ENCODE measurements at places on chromosomes 3 and 15.

DNA sequence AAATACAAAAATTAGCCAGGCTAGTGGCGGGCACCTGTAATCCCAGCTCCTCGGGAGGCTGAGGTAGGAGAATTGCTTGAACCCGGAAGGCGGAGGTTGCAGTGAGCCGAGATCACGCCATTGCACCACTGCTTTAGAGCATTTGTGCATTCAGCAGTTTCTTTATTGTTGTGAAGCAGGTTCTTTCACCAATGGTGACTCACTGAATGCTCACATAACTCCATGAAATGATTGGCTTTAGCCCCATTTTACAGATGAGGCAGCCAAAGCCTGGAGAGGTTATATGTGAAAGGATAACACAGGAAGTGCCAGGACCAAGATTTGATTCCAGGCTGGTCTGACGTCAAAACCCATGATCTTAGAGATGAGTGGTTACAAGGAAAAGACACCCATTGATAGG, 195.2 kb downstream of the SLCO3A1 start:
- DNase-seq, result no peak

- DNase-seq, result no peak
These were observed 531.9 kb downstream of the AGBL1 start for GRCh38 chr15:86611417-86612040.

DNA sequence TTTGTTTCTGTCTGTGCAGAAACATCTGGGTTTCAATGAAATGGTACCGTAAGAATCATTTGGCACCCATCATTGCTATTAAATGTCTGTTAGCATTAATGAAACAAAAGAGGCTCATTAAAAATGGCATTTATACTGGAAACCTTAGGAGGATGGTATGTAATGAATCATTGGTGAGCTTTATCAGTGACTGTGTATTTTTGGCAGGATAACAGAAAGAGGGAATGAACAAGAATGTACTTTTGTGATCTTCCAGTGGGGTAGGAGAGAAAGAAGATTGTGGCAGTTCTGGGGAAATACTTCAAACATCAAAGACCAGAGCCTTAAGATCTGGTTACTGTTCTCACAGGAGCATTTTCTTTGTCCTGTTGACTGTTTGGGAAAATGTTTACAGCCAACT, 4.7 kb upstream of the DCBLD2 start:
- no peak for DNase-seq

GRCh38 chr15:70854666-70854976, 664 bp upstream of the LARP6 start:
- DNase-seq, result no peak

GRCh38 chr15:70466895-70467529, 296.3 kb downstream of the UACA start:
- peak; percentile 30 for DNase-seq

GRCh38 chr3:278300-279064, 81.9 kb downstream of the CHL1 start:
- DNase-seq, result no peak

GRCh38 chr15:100332721-100333120, 9.1 kb downstream of the ADAMTS17 start:
- DNase-seq, result no peak

All from progenitor cell of endocrine pancreas (in vitro differentiated cells).